ENCODE measurements at places on chromosomes 7 and 10.

- DNase-seq: no peak
Observed at GRCh38 chr7:772861-773621, 46.0 kb upstream of the PRKAR1B start.

DNA sequence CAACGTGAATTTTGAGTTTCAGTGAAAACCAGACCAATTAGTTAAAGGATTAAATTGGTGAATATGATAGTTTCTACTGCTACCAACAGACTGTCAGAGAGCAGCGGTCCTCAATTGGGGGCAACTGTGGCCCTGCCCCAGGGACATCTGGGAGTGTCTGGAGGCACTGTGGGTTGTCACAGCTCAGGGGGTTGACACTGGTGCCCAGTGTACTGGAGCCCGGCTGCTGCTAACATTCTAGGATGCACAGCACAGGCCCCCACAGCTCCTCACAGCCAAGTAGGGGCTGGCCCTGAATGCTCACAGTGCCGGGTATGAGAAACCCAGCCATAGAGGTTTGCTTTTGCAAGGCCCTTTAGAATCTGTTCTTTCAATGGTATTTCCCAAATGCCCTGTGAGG is 84.1 kb upstream of the CXCL12 start:
- DNase-seq: no peak

DNA sequence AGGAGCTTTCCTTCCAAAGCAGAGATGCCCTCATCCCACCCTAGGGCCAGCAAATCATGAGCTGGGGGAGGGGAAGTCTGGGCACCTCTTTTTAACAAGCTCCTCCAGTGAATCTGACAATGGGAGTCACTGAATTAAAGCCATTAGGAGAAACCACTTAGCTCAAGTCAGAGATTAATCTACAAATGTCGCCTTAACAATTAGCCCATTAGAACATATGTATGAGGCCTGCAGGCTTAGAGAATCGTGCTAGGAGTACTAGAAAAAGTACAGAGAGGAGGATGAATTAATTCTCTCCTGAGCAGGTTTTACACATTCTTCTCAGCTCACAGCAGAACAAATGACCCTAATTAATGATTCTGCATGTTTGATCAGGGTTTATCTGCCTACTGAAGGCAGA is 381.3 kb downstream of the KCNMA1 start:
- no peak for DNase-seq

- no peak for DNase-seq
Observed at GRCh38 chr7:22295402-22296264, 61.3 kb downstream of the RAPGEF5 start.

DNA sequence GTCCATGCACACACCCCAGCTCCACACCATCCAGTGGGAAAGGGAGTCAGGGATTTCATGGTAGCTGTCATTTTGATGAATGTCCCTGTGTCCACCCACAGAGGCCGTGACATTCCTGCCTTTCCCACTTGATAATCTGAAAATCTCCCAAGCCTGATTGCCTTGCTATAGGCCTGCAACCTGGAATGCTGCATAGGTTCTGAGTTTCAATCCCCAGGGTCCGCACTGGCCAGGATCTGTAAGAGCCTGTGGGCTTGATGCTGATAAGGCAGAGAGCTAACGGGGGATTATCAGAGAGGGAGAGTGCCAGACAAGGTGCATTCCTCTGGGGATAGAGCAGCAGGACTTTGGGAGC is 57.5 kb downstream of the RBM20 start:
- DNase-seq: no peak

- DNase-seq: no peak
Observed at GRCh38 chr10:7014721-7015120, 396.1 kb downstream of the SFMBT2 start.

All from activated CD4-positive, CD25-positive, alpha-beta regulatory T cell treated with anti-CD3 and anti-CD28 coated beads, Interleukin-2, amount 50 U/mL, for 16 hours (primary cell).